H9 (cell line): ENCODE measurements at places on chromosomes 12 and 14. TPM values are rescaled to one million over a fixed set of nuclear protein-coding genes. Genes with fewer than 3 reads are reported as not detected.

Gene GLS2
- total RNA-seq: 15.9 and 17.0 TPM in 2 replicates

Gene SCNN1A
- 104 and 111 TPM in 2 replicates for total RNA-seq

DNA sequence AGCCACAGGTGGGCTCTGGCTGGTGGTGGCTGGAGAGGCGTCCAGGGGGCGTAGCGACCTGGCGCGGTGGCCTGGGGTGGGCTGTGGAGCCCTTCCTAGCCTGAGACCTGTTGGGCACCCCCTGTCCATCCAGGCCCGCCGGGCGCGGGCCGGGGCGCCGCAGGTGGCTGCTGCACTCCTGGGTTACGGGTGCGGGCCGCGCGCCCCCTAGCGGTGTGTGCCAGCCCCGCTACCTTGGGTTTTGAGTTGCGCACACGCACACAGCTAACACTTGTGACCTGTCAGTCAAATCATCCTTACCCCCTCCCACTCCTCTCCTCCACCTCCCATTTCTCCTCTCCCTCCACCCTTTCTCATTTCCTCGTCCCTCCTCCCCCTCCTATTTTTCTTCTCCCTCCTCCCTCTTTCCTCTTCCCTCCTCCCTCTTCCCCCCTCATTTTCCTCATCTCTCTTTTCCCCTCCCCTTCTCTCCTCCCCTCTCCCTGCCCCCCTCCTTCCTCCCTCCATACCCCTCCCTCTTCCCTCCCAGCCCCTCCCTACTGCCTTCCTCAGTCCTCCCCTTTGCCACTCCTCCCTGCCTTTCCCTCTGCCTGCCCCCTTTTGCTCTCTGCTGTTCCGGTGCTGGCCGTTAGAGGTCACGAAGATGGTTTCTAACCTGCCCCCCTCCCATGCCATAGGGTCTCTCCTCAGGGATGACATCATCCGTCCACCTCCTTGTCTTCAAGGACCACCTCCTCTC lies 2.3 kb downstream of the MEG3 start:
- H3K36me3 ChIP-seq: peaks cover 20% of the 10 kb centered on the region
- H3K4me1 ChIP-seq: peaks cover 5% of the 10 kb centered on the region; the same call in 1 of the 2 replicates
- H3K4me3 ChIP-seq: no peak overlapping the region
- no peaks in the 10 kb centered on the region for H3K27me3 ChIP-seq
- H3K27ac ChIP-seq: no peak overlapping the region

- peaks cover 32% of the 10 kb centered on the region for H3K27me3 ChIP-seq
- no peaks in the 10 kb centered on the region for H3K4me1 ChIP-seq
- no peak overlapping the region for H3K27ac ChIP-seq
- no peak for DNase-seq
Measured at GRCh38 chr12:41186026-41186425, 2.1 kb upstream of the PDZRN4 start.

Gene PLA2G1B
- not detected in 2 replicates for total RNA-seq

- H3K4me3 ChIP-seq: no peak overlapping the region
- H3K4me1 ChIP-seq: no peaks in the 10 kb centered on the region
- no peak overlapping the region for H3K27ac ChIP-seq
- DNase-seq: no peak
Measured at GRCh38 chr12:71552728-71553501, 110.7 kb downstream of the ZFC3H1 start.
